RKO (cell line): ENCODE measurements at places on chromosomes 12 and 14.

DNA sequence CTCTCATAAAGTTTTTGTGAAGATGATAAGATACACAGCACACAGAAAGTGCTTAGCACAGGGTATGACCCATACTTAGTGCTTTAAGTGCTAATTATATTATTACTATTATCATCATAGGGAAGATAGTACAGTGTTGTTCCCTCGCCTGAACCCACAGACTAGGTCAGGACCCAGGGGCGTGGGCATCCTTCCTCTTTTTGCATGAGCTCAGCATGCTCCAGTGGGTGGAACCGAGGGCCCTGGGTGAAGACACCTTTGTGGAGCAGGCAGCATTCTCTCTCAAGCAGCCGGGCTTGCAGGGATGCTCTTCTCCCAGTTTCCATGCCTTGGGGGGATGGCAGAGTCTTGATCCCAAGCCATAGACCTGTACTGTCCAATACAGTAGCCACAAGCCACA lies 34.8 kb downstream of the CRACR2A start:
- no peak for DNase-seq

DNA sequence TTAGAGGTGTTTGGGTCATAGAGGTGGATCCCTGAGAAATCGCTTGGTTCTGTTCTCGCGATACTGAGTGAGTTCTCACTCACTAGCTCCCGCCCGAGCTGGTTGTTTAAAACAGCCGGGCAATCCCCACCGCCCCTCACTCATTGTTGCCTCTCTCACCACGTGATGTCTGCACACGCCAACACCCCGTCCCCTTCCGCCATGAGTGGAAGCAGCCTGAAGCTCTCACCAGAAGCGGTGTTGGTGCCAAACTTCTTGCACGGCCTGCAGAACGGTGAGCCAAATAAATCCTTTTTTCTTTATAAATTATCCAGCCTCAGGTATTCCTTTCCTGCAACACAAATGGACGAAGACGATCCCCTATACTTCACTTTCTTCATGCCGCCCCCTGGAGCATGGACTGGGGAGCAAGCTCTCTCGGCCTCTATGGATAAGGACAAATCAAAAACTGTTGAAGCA lies 45.4 kb upstream of the CCND2 start:
- DNase-seq = no peak

DNA sequence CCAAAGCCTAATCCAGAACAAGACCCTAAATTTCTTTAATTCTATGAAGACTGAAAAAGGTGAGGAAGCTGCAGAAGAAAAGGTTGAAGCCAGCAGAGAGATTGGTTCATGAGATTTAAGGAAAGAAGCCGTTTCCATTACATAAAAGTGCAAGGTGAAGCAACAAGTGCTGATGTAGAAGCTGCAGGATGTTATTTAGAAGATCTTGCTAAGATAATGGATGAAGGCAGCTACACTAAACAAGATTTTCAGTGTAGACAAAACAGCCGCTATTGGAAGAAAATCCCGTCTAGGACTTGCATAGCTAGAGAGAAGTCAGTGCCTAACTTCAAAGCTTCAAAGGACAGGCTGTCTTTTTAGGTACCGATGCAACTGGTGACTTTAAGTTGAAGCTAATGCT lies 65.4 kb upstream of the AMIGO2 start:
- DNase-seq = no peak

DNA sequence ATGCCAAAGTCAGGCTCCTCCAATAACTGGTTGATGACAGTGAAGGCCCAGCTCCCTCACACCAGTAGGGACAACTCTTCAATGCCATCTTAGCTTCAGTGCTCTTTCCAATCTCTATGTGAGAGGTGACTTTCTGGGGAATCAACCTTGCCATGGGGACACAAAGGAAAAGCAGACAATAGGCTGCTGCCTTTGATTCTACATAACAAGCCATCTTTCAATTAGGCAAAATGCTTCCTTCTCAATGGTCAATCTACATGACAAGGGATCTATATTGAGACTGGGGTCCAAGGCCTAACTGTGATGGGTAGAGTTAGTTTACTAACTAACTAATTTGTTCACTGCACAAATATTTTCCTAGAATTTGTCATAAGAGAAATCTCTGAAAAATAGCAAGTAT lies 1417.5 kb upstream of the SEL1L start:
- DNase-seq = no peak

DNA sequence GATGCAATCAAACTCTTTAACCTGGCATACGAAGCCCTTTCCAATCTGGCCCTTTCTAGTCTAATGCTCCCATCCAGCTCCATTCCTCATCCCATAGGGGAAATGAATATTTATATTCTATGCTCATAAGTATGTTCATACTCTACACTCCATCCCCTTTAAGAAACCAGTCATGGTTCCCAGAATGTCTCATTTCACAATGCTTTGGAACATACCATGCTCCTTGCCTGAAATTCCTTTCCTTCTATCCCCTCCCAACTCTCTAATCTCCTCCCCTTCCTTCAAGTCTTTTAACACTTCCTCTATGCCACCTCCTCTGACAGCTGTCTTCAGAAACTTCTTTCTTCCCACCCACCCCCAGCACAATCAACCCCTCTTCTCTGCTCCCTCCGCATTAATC lies 207.0 kb upstream of the CAND1 start:
- DNase-seq = no peak

DNA sequence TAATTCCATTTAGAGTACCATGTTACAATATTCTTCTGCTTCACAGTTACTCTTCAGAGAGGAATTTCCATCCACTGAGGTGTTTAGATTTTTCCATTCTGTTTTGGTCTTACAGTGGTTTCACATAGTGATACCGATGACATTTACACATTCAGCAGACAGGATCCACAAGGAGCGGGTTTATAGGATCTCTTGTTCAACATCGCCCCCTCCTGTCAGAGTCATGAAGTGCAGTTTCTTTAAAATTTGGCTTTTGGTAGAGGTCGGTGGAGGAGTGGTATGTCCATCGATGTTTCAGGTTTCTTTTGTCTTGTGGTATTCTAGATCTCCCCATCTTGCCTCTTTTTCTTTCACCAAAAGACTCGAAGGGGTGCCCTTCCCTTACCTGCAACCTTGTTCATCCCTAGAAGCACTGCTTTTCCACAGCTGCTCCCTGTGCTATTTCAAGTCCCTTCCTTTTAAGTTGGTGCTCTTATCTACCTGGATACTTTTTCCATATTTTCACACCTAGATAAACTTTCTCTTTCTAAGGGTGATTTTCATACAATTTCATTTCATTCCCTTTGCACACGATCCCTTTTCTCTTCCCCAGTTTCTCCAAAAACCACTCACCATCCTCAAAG lies 181.3 kb downstream of the ITPR2 start:
- peak; percentile 32 for DNase-seq

DNA sequence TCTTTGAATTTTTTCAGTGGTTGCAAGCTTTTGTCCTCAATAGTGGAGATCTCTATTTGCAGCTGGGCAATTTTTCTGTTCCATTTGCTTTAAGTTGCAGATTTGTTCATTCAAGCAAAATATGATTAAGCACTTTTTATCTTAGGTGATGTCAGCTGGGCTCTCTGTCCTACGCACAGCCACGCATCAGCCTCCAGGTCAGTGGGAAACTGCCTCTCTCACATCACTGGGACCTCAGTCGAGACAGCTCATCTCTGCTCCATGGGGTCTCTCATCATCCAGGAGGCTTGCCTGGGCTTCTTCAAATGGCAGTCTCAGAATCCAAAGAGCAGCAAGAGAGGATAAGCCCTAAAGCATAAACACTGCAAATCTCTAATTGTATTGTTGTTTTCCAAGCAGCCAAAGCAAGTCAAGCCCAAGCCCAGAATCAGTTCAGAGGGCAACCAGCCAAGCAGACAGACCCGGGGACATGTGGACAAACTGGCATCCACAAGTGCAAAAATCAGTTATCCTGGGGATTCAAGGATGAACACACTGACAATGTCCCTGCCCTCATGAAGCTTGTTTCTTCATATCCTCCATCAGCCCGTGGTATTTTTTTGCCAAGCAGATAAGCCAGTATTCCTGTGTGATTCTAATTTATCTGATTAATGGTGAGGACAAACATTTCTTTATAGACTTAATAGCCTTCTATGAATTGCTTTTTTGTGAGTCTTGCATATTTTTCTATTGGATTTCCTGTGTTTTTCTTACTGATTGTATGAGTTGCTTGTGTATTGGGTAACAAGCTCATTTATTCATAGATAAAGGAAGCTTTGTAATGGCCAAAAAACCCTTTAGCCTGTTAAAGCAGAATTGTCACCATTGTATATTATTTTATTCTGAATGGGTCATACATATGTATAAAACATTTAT lies 262.5 kb downstream of the GXYLT1 start:
- DNase-seq = no peak

DNA sequence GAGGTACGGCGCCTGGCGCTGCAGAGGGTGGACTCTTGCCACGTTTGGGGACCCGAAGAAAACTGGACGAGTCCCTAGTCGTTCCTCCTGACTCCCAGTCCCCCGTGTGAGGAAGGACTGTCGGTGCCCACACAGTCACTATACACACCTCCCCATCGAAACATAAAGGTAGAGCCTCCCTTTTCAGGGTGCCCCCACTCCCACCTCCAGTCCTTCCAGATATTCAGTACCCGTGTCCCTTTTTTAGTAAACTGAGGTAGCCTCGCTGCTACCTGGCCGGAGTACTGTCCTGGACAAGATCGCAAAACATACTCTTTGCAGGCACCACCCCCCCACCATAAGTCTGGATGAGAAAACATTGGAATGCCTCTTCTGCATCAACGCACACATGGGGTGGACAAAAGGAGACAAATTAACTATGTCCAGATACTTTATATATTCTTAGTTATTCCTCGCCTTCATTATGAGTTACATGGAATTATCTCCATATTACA lies 610 bp upstream of the KMT2D start:
- DNase-seq = no peak

DNA sequence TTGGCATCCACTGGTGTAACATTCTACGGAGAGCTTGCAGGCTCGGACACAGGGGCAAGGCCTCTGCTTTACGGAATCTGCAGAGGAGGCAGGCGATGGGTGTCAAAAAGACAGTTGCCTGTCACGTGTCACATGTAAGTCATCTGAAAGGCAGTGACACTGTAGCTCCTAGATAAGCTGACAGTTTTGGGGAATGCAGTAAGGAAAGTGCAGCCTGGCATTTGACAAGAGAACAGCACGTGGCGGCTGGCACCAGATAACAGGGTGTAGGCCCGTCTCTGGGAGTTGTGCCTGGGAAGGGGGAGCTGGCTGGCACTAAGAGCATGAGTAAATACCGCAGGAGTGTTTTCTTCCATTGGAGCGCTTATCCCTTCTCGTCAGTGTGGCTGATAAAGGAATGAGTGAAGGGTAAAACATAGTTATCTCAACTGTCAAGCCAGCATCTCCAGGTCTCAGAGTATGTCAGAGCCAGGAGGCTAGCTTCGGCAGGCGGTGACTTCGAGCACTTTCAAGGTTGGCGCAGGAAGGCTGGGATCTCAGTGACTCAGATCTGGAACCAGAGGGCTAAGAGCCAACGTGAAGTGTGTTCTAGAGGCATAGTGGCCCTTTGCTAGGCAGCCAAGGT lies 26.1 kb downstream of the ADCK1 start:
- no peak for DNase-seq

DNA sequence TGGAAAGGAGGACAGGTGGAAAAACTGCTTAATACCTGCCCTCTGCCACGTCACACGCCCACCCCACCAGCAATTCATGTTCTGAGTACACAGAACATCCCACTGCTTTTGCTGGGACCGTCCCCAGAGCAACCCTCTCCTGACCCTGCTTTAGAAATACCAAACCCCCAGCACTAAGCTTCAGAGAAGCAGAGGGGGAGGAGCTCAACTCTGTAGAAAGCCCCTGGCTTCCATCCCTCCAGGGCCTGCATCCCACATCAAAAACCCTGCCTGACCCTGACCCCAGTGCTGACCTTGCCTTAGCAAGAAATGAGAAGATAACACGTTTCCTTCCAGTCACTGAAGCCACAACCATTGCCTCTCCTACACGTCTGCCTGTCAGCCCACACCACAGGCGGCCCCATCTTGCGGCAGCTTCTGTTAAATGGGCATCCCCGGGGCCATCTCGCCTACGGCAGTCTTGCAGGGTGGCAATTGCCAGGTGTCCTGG lies 19.7 kb downstream of the VDR start:
- DNase-seq = no peak

GRCh38 chr12:5096241-5096924 lies 52.7 kb downstream of the KCNA5 start:
- no peak for DNase-seq
